Uterine smooth muscle cell (primary cell): ENCODE measurements at places on chromosomes 4 and X. TPM values are rescaled to one million over a fixed set of nuclear protein-coding genes. Genes with fewer than 3 reads are reported as not detected.

L1CAM gene
- total RNA-seq, result 2.7 and 5.5 TPM in 2 replicates

MAGIX gene
- total RNA-seq, result 1.4 and 2.4 TPM in 2 replicates

CT45A2 gene
- not detected in 2 replicates for total RNA-seq

NDP gene
- 0.87 and 2.8 TPM in 2 replicates for total RNA-seq

HMX1 gene
- total RNA-seq, result not detected in 2 replicates

RPA4 gene
- 1.00 and 1.7 TPM in 2 replicates for total RNA-seq

MAP7D3 gene
- total RNA-seq, result 12.9 and 16.4 TPM in 2 replicates

TSPAN6 gene
- total RNA-seq, result 22.0 and 39.2 TPM in 2 replicates

AWAT2 gene
- total RNA-seq, result not detected in 2 replicates

RBM46 gene
- not detected in 2 replicates for total RNA-seq

IL1RAPL2 gene
- total RNA-seq, result 0.11 TPM in 1 of 2 replicates, not detected in the other

SOWAHD gene
- total RNA-seq, result under 0.01 TPM in 1 of 2 replicates, not detected in the other

OPN1LW gene
- not detected in 2 replicates for total RNA-seq

TCEAL2 gene
- 0.55 TPM in 1 of 2 replicates, not detected in the other for total RNA-seq

PCDH18 gene
- 82.2 and 116 TPM in 2 replicates for total RNA-seq

CYSLTR1 gene
- 0.11 TPM in 1 of 2 replicates, not detected in the other for total RNA-seq

CXCL5 gene
- 0.25 and 0.44 TPM in 2 replicates for total RNA-seq

HSFX2 gene
- total RNA-seq, result not detected in 2 replicates

RPS3A gene
- 2,125 and 2,542 TPM in 2 replicates for total RNA-seq

TRIM75 gene
- total RNA-seq, result not detected in 2 replicates

SMR3B gene
- total RNA-seq, result not detected in 2 replicates

GABRG1 gene
- total RNA-seq, result not detected in 2 replicates

GSX2 gene
- total RNA-seq, result 0.12 TPM in 1 of 2 replicates, not detected in the other

HNRNPDL gene
- total RNA-seq, result 176 and 265 TPM in 2 replicates

TECRL gene
- total RNA-seq, result not detected in 2 replicates

SYP gene
- 0.12 and 0.33 TPM in 2 replicates for total RNA-seq

HAND2 gene
- 22.7 and 26.9 TPM in 2 replicates for total RNA-seq

S100P gene
- total RNA-seq, result not detected in 2 replicates

PGAM4 gene
- total RNA-seq, result 0.25 TPM in 1 of 2 replicates, not detected in the other

ALAS2 gene
- not detected in 2 replicates for total RNA-seq

PLXNA3 gene
- 19.2 and 26.2 TPM in 2 replicates for total RNA-seq
